ENCODE measurements at places on chromosomes 13 and 19. TPM values are rescaled to one million over a fixed set of nuclear protein-coding genes. Genes with fewer than 3 reads are reported as not detected.
A peak's percentile ranks its signal among the peaks of the same experiment; 100 is the strongest.

The RXFP2 gene
- not detected for total RNA-seq

The ZNF616 gene
- 13.4 TPM for total RNA-seq

The NKPD1 gene
- 0.52 TPM for total RNA-seq

The SCN1B gene
- 4.8 TPM for total RNA-seq

The HIPK4 gene
- not detected for total RNA-seq

The ZNF547 gene
- total RNA-seq: 5.6 TPM

The CEACAM20 gene
- 0.12 TPM for total RNA-seq

The ZNF699 gene
- 6.3 TPM for total RNA-seq

The ETV2 gene
- 2.5 TPM for total RNA-seq

The AKAP8L gene
- 110 TPM for total RNA-seq

The CYP2A7 gene
- 0.72 TPM for total RNA-seq

The IFT88 gene
- 12.6 TPM for total RNA-seq

The SIGLEC12 gene
- 0.43 TPM for total RNA-seq

The CACNA1A gene
- total RNA-seq: 1.2 TPM

The LRRC25 gene
- total RNA-seq: 7.8 TPM

DNA sequence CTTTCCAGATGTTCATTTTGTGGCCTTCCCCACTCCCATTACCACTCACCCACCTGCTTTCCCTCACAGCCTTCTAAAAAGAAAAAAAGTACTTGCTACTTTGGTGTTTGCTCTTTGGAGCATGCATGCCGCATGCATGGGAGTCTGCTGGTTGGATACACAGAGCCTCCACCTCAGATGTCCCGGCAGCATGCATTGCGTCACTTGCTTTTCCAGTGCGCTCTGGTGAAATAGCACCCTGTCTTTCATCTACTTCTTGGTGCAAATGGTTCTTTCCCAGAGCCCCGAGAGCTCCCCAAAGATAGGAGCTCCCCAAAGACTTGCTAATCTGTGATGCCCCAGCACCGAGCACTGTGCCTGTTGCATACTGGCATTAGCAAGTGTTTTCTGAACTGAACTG lies 333.2 kb upstream of the ZNF507 start:
- no peak for DNase-seq

DNA sequence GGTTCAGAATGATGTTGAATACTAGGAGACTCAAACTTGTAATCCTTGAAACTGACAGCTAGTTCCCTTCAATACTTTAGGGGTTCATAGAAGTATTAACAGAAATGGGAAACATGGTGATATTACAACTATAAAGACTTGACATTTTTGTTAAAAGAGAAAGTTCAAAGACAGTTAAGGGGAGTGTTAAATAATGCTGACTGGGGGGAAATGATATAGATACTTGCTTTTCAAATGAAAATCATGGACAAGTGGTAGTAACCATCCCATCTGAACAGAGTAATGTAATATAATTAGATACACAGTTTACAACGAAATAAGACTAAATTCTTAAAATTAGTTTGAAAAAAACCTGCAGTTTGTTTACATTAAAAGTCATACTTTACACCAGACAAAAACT lies 6.6 kb upstream of the EEF1AKMT1 start:
- no peak for DNase-seq

DNA sequence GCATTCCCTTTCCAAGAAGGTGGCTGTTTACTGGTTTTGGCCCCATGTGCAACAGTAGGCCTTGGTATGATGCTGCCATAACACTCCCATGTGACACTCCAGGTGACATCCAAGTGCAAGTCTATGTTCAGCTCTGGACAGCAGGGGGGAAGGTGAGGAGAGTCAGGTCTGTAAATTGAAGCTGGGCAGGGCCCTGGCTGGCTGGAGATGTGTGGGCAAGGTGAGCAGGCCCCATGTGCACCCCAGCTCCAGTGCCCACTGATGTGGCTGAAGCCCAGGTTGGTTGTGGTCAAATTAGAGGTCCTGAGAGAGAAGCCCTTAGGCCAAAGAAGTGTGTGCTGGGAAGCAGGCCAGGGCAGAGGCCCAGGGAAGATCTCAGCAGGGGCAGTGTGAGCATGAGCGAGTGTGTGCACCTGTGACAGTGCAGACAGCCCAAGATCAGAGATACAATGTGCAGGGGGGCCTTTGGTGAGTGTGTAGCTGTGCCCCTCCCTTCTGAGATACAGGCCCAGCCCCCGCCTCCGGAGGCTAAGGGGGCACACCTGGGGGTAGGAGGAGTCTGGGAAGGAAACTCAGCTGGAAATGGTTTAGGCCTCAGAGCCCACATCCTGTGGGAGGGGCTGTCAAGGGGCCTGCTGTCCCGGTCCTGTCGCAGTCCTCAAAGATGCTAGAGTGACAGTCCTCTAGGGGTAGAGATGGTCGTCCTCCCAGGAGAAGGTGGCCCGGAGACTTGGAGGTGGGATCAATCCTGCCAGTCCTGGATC lies 18.6 kb downstream of the DEDD2 start:
- DNase-seq: no peak

DNA sequence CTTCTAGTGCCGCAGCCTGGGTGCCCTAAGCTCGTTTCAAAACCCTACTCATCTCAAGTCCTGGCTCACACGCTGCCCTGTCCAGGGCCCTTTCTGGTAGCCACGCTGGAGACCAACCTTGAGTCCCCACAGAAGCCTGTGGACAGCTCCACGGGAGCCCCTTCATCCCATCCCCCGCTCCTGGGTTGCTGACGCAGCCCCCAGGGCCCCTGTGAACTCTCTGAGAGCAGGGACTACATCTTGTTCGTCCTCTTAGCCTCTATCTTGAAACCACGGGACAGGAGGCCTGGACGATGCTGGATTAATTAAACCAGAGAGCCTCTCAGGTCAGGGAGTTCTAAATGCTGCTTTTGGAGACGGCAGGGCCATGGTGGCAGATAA lies 7.4 kb downstream of the MLLT1 start:
- no peak for DNase-seq

GRCh38 chr19:7550987-7551761 lies 15.7 kb downstream of the PNPLA6 start:
- DNase-seq: peak; percentile 77

GRCh38 chr13:31191748-31192147 lies 8.0 kb upstream of the B3GLCT start:
- no peak for DNase-seq

- no peak for DNase-seq
Measured at GRCh38 chr19:43476606-43477005, 11.2 kb upstream of the LYPD3 start.

DNA sequence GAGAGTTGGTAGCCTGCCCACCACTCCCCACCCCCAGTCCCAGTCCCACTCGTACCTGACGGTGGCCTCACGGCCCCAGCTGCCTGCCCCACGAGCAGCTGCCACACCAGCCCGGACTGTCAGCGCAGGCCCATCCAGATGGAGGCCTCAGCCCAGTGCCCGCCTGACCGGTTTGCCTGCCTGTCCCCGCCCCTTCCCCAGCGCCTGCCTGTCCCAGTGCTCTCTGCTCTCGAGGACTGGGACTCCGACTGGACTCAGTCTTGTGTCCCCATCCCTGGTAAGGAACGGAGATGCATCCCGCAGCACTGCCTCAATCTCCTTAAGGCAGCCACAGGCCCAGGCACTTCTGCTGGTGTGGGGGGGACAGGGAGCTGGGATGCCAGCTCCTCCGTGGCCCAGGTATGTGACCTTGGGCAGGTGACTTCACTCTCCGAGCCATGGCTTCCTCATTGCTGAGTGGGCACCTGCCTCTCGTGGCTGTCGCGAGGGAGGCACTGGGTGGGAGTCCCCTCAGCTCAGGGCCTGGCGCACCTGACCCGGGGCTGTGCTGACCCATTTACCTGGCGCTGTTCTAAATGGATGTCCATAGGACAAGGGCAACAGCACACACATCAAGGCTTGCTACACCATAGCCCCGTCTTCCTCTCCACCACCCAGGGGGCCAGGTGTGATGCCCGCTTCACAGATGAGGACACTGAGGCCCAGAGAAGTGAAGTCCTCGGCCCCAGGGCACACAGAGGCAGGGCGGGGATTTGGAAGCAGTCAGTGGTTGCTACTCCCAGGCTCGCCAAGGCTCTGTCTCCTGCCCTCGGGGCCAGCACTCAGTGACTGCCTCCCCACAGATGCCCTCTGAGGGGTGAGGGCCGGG lies at the start of gene NKPD1:
NKPD1 (minus strand) TSS at position 113 of the 868 bp plus-strand sequence. CDS start 832 bp downstream, outside the sequence.
- DNase-seq: peak; percentile 53

DNA sequence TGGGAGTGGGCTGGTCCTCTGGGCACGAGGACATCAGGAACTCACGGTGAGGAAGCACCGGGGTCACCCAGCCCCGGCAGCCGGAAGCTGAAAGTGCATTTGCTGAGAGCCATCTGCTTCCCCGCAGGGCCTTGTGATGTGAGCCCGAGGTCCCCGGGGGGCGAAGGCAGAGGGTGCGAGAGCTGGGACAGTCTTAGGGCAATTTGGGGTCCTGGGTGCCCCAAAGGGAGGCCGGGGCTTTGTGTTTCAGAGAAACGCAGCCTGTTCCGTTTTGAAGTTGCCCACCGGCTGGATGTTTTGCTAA lies 4.8 kb downstream of the F2RL3 start:
- DNase-seq: no peak

DNA sequence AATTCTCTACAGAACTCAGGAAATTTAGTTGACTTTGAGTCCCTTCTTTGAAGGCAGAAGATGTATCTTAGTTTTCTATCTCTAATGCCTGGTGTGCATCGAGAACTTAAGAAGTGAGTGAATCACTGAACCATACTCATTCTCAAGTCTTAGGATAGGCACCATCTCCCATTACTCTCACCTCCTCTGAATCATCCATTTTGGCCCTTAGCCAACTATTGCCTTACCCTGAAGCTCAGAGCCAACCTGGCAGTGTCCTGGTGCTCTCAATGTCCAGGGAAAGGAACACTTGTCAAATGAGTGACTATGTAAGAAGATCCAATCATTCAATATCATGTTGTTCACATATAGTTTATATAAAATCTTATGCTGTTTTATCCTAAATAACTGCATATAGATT lies 146.6 kb downstream of the RGCC start:
- DNase-seq: no peak

DNA sequence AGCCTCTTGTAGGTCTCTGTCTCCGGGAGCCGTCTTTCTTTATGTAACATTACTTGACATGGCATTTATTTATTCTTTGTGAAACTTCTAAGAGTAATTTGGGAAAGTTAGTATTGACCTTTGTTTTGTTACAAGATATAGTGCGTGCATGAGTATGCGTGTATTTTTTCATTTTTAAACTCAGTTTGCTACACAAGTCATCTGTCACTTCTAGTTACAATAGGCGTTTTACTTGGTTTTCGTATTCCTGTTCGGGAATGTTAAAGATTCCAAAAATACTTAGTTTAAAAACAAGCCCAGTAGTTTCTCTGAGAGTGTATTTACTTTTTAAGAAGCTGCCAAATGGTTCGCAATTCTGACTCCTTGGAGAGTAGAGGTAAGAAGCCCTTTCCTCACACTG lies 3.2 kb downstream of the PDS5B start:
- no peak for DNase-seq

GRCh38 chr19:40663695-40664692 lies 26.5 kb downstream of the NUMBL start:
- DNase-seq: no peak

DNA sequence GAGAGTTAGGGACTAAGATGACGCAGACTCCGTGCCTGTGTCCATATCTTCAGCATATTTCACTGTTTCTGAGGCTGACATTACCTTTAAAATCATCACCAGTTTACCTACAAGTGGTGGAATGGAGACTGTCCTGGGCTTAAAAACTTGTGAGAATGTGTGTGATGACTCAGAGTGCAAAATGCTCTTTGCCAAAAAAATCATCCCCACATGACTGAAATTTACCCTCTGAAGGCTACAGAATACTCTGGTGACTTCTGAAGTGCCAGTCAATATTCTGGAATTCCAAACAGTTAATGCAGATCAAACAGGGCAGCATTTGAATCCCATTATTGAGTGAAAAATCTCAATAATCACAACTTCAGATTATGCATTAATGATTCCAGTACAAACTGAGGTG lies 901.4 kb downstream of the EFNB2 start:
- no peak for DNase-seq

DNA sequence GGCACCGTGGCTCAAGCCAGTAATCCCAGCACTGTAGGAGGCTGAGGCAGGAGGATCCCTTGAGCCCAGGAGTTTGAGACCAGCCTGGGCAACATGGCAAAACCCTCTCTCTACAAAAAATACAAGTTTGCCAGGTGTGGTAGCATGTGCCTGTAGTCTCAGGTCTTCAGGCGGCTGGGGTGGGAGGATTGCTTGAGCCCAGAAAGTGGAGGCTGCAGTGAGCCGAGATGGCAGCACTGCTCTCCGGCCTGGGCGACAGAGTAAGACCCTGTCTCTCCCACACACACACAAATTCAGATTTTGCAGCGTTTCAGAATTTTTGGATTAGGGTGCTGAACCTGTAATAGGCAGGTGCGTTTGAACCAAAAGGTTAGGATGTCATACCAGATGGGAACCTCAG lies 2.2 kb downstream of the RPS11 start:
- DNase-seq: no peak

DNA sequence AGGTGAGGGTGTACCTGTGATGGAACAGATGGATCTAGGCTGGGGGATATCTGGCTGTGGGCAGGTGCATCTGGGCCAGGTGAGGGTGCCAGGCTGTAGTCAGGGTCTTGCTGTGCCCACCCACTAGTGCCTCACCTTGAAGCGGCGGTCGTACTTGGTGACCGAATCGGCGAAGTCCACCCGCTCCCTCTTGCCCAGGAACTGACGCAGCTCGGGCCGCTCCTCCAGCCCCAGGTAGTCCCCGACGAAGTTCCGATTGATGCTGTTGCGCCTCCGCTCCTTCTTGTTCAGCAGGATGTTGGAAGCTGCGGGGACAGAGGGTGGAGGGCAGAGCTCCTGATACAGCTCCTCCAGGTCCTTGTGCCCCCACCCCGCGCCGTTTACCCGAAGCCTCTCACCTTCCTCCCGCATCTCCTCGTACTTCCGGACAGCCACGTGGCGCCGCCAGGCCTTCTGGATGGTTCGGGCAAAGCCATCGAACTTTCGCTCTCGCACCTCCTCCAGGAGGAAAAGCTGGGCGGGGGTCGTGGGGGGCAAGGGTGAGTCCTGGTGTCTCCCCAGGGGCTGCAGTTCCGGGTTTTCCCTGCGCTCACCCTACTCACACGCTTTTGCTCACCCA lies 16.2 kb upstream of the ZNF414 start:
- DNase-seq: no peak

- no peak for DNase-seq
Measured at GRCh38 chr13:39102981-39103490, 64.8 kb downstream of the NHLRC3 start.

- no peak for DNase-seq
Measured at GRCh38 chr19:48631225-48631624, 6.0 kb downstream of the DBP start.

DNA sequence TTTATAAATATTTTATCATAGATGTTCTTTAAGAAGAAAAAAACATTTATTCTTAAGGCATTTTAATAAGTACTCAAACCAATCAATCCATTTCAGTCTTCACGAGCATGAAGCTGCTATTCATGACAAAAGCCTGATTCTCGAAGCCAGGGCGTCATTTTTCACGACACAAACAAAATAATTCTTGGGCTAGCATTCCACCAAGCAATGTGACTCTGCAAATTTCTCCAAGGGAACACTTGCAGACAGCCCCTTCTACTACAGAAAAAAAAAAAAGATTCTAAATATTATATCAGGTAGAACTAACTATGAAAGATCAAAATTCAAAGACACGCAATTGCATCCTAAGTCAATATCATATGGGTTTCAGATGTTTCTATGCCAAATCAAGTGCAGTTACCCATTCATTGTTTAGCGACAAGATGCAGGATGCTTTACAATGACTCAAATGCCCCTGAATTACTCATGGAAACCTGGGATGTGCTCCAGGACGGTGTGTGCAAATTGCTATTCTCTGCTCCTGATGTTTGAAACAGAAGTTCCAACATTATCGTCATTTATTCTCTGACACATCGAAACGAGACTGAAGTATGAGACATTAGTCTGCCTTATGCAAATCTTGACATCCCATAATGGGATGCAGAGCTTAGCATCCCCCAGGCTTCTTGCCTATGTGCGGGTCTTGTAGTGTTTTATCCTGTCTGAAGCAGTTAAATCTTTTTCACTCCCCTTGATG lies 517.7 kb downstream of the MYO16 start:
- no peak for DNase-seq

Measured in mucosa of gallbladder (tissue), 1 donor.